Fibroblast of lung (primary cell): ENCODE measurements at places on chromosomes 1 and 21.

- peak; percentile 63 for DNase-seq
Observed at GRCh38 chr1:9201401-9202239, 33.0 kb upstream of the H6PD start.

GRCh38 chr1:15799004-15799867 is 8.2 kb downstream of the UQCRHL start:
- peak; percentile 98 for DNase-seq

GRCh38 chr1:64502931-64503330 is 33.0 kb downstream of the CACHD1 start:
- no peak for DNase-seq

GRCh38 chr1:61616830-61617229 is 108.1 kb downstream of the TM2D1 start:
- no peak for DNase-seq

DNA sequence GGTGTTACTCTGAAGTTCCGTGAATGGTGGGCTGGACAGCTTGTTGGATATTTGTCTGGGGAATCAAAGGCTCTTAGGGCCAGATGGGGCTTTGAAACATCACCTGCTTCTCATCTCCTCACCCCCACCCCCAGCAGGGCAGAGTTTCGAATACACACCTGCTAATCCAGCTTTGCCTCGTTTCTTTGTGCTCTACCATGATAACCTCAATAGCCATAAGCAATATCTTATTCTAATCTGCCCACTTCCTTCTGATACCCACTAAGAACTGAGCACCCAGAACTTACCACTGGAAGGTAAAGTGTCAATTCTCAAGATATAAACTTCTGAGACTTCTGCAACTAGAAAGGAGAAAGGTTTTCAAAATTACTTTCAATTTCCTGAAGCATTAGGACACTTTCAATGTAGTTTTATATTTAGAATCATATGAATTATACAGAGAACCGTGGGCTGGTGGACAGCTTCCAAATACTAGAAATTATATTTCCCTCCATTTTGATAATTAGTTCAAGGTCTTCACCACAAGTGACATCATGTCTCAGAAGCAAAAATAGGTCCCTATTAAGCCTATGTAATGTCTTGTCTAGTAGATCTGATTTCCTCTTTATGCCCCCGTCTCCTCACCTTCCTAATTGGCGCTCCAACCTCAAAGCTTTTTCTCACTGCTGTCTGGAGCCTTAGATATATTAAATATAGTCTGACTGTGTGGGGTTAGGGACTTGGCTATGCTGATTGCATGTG is 64.4 kb upstream of the NEK2 start:
- no peak for DNase-seq

GRCh38 chr1:66623812-66624211 is 89.9 kb downstream of the SGIP1 start:
- peak; percentile 89 for DNase-seq

GRCh38 chr1:210377731-210378333 is 49.1 kb downstream of the HHAT start:
- DNase-seq: peak; percentile 87

- no peak for DNase-seq
Observed at GRCh38 chr1:109717729-109718128, 5.7 kb downstream of the GSTM5 start.

DNA sequence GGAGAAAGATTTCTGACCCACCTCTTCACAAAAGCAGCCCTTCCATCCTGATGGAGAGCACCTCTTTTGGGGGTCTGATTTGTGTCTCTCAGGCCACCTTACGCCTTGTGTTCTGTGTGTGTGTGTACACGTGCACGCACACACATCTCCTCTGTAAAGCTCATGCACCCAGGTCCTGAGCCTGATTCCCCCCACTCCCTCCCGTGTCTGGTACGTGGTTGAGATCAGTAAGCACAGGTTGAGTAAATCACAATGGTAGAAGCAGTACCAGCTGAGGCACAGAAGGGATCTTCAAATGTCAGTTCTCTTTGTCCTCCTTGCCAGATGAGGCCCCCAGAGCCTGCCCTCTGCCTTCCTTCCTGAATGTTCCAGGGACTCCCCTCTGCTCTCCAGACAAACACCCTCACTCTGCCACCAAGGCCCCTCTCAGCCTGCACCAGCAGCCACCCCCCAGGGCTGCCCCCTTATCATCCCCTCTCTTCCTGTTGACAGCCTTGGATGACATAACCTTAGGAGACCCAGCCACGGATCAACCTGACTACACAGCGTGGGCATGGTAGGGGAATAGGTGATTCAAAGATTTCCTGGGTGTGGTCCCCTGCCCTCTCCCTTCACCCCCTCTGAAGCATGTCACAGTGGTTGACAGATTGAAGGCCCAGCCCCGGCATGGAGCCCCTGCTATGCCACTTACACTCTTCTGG is 112.8 kb downstream of the HIVEP3 start:
- no peak for DNase-seq

DNA sequence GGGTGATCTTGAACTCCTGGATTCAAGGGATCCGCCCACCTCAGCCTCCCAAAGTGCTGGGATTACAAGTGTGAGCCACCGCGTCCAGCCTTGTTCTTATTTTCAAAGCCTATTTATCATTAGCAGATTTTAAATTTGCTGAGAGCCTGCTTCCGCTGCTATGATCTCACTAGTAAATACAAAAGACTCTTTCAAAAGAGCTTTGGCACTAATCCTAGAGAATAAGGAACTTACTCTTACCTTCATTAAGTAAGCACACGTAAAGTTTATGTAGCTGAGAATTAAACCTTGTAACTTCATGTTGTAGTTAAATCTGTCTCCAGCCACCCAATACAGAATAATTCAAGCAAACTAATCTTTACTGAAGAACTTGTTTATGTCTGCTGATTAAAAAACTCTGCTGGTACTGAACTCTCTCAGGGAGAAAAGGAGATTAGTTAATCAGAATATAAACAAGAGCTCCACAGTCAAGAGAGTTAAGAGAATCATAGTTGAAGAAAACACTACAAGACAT is 72.3 kb downstream of the RUSC1 start:
- DNase-seq: peak; percentile 62

DNA sequence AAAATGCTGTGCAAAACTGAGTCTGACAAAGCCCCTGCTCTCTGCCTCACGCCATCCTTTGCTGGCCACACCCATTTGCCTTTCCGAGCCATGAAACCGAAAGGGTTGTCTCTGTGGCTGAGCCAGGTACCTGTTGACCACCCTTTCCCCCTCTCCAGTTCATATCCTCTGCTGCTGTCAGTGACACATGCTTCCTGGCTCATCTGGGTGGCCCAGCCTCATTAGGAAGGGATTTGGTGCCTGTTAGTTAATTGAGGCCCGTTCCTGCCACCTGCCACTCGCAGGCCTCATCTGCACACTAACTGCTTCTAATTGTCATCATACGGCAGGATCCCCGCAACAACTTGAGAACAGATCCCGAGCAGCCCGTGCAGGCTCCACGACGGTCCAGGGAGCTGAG is 79.2 kb downstream of the OLIG1 start:
- DNase-seq: no peak

DNA sequence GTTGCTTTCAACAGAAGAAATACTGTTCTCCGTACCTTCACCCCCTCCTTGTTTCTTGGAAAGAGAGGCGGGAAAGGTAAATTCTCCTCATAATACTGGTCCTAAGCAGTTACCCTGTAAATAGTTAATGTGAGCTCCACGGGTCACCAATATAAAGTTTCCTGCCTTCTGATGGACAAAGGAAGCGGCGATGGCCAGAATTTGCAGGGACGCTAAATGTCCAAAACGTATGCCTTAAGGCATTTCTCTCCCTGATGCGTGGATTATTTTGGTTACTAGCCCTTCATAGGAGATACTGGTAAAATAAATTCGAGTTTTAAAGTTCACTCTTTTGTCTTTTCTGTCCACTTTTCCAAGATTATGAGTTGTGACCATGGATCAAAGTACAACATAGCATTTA is 898 bp upstream of the PTGS2 start:
- DNase-seq: peak; percentile 15

DNA sequence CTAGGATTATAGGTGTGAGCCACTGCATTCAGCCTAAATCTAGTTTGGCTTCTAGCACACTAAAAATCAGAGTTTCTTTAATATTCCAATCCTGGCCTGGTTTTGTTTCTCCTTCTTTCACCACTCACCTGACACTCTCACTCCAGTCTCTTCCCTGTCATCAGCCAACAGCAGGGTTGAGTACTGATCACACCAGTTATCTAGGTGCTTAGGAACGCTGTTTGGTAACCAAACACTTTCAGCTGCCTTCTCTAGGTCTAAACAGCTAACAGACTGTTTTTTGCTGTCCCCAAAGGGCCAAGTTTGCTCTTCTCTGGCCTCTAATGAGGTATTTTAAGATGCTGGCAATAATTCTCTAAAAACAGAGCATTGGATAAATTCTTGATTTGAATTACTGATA is 17.7 kb upstream of the FRRS1 start:
- no peak for DNase-seq

GRCh38 chr1:244207042-244207934 is 156.2 kb downstream of the ZBTB18 start:
- peak; percentile 76 for DNase-seq

- no peak for DNase-seq
Observed at GRCh38 chr1:66156144-66156543, 363.4 kb downstream of the PDE4B start.

DNA sequence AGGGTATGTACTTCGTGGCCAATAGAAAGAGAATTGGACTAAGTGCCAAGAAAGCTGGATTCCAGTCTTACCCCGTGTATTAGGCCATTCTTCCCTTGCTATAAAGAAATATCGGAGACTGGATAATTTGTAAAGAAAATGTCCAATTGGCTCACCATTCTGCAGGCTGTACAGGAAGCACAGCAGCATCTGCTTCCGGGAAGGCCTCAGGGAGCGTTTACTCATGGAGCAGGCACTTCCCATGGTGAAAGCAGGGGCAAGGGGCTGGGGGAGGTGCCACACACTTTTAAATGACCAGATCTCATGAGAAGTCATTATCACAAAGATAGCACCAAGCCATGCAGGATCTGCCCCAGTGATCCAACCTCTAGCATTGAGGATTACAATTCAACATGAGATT is 7.8 kb upstream of the AMIGO1 start:
- no peak for DNase-seq

GRCh38 chr1:30696831-30697230 is 26.6 kb downstream of the MATN1 start:
- no peak for DNase-seq
